ENCODE measurements at places on chromosomes 7 and 10. TPM values are rescaled to one million over a fixed set of nuclear protein-coding genes. Genes with fewer than 3 reads are reported as not detected.

GRCh38 chr10:72695496-72695895 is 3.6 kb downstream of the MCU start:
- DNase-seq, result no peak
- no peak overlapping the region for H3K27ac ChIP-seq
- no peaks in the 10 kb centered on the region for H3K27me3 ChIP-seq
- H3K36me3 ChIP-seq, result no peaks in the 10 kb centered on the region

GRCh38 chr7:134724606-134725005 is 54.8 kb upstream of the CALD1 start:
- H3K4me3 ChIP-seq, result no peak overlapping the region
- no peaks in the 10 kb centered on the region for H3K27me3 ChIP-seq
- H3K27ac ChIP-seq, result peak overlapping the region; percentile 94
- DNase-seq, result no peak
- peaks cover 42% of the 10 kb centered on the region for H3K4me1 ChIP-seq
- H3K36me3 ChIP-seq, result no peaks in the 10 kb centered on the region

Gene CFAP43
- 0.30 TPM for total RNA-seq

DNA sequence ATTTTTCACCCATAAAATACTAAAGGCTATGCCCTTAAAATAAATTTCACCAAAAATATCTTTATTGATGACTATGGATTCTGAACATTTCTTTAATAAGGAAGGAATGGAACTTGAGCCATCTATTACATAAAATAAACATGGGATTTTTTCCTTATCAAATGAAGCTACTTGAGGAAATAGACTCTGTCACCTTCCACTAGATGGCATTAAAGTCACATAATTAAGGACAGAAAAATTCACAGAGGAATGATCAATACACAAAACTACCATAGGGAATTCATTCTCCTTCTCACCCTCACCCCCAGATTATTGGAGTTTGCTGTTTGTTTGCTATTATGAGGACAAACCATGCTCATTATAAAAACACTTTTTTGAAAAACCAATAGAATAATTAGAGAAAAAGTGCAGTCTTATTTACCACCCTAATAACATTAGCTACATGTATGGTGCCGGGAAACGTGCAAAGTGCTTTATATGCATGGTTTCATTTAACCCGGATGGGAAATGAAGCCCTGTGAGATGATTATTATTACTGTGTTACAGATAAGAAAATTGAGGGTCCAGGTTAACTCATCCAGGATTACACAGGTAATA is 21.1 kb upstream of the FOXI2 start:
- H3K27me3 ChIP-seq, result no peaks in the 10 kb centered on the region
- H3K4me1 ChIP-seq, result no peaks in the 10 kb centered on the region
- no peaks in the 10 kb centered on the region for H3K36me3 ChIP-seq
- H3K4me3 ChIP-seq, result no peak overlapping the region

Gene LIPN
- not detected for total RNA-seq

Gene PNLIP
- total RNA-seq, result 2.1 TPM

Gene C10orf88
- 5.2 TPM for total RNA-seq

DNA sequence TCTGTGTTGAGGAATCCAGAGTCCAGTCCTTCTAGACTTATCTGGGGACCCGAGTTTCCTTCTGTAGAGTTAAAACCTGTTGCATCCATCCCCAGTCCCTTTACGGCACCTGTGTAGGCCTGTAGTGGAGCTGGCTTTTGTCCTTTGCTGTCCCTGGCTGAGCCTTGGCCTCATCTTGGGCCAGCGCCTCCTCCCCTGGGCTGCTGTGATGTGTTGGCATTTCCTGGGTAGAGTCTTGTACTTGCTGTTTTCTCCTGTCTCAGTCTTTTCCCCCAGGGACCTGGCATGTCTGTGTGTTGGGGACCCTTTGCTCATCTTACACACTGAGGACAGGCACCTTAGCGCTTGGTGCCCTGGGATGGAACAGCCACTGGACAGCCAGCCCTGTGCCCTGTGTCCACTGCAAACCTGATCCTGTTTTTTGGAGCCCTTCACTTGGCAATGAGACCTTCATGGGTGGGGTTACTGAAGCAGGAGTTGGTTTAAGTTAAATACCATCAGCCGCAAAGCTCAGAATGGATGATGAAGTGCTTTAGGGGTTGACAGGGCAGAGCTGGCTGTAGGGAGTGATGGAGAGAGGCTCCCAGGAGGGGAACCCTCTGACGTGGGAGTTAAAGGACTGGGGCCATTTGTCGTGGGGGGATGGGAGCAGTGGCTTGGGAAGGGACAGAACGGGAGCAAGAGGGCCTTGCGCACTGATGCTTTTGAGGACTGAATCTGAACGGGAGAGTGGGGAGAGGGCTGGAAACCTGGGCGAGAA is 50.9 kb downstream of the CUX1 start:
- peak overlapping the region; percentile 40 for H3K27ac ChIP-seq
- H3K27me3 ChIP-seq, result no peaks in the 10 kb centered on the region
- no peak for DNase-seq
- no peak overlapping the region for H3K4me3 ChIP-seq

DNA sequence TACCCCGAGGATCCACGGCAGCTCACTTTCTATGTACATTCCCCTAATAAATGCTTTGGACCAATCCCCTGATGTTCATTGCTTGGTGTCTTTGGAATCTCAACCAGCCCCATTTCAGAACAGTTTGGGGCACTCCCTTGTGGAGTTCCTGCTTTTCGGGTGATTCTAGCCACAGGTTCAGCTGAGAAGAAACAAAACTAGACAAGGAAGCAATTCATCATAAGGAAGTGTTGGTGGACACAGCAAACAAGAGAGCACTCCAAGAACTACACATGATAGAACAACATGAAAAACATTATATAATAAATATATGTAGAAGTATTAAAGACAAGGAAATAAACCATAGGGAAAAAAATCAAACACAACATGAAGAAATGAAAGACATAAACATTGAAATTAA is 6.0 kb upstream of the CCDC136 start:
- DNase-seq, result no peak
- H3K4me1 ChIP-seq, result peaks cover 11% of the 10 kb centered on the region
- H3K27ac ChIP-seq, result no peak overlapping the region

DNA sequence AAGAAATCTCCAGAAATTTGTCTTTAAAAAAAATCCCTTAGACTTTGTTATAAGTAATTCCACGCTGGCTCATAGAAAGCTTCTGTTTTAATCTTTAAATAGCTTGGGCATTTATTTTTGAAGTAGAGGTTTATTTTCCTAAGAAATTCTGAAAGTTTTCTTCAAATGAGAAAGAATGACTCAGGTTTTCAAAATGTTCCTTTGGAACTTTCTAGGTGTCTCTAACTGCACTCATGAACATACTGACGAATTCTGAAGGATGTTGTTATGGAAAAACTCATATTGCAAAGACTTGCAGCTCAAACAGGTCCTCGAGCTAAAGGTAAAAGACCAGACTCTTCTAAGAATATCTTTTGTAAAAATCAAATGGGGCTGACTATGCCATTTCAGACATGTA is 10.7 kb downstream of the DGKI start:
- no peak overlapping the region for H3K4me3 ChIP-seq
- H3K27ac ChIP-seq, result no peak overlapping the region
- DNase-seq, result no peak
- H3K36me3 ChIP-seq, result peaks cover 5% of the 10 kb centered on the region
- H3K27me3 ChIP-seq, result no peaks in the 10 kb centered on the region

Gene PRTFDC1
- total RNA-seq, result 1.5 TPM

DNA sequence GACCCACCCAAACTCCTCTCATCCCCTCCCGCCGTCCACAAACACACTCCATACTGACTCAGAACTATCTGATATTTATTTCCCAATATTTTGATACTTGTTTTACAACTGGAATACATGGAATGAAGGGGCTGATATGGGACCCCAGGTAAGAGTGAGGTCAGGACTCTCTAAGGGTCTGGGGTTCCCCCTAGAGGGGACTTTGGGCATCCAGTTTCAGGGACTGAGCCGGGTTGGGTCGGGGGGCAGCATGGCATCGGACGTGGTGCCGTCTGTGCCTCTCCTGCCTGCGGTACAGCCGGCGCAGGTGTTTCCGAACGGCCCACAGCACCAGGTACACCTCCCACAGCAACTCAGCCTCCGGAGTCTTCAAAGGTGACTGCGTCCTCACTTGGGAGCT is 7.5 kb downstream of the SPACDR start:
- no peak for DNase-seq
- no peaks in the 10 kb centered on the region for H3K36me3 ChIP-seq
- H3K4me3 ChIP-seq, result no peak overlapping the region
- H3K4me1 ChIP-seq, result no peaks in the 10 kb centered on the region
- H3K27me3 ChIP-seq, result no peaks in the 10 kb centered on the region

DNA sequence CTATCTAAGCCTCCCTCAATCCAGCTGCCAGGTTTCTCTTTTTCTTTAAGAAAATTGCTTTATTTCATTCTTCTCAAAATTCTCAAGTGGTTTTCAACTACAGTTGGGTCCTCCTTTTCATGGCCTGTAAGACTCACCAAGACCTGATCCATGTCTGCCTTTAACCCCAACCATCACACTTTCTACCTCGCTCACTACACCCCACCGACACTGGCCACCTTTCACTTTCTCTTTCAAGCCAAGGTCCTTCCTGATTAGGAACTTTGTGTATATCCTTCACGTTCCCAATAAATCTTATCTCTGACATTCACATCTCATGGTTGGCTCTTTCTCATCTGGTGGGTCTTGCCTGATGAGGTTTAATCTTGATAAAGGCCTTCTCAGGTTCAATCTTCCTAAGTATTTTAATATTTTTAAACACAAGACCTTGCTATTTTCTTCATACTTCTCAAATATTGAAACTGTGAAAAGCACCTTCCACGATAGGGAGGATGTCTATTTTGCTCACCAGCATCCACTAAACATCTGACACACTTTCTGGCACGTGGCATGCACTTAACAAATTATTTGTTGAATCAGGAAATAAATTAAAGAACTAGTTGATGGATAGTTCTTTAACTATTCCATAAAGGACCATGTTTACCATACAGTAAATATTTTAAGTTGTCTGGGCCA is 624.8 kb downstream of the GRID1 start:
- no peaks in the 10 kb centered on the region for H3K27me3 ChIP-seq
- H3K27ac ChIP-seq, result no peak overlapping the region
- no peak for DNase-seq
- H3K4me3 ChIP-seq, result no peak overlapping the region

GRCh38 chr7:140661124-140661523 is 11.6 kb upstream of the ADCK2 start:
- H3K27me3 ChIP-seq, result no peaks in the 10 kb centered on the region
- H3K4me1 ChIP-seq, result peaks cover 5% of the 10 kb centered on the region
- no peak overlapping the region for H3K4me3 ChIP-seq

- H3K36me3 ChIP-seq, result no peaks in the 10 kb centered on the region
- DNase-seq, result no peak
- no peaks in the 10 kb centered on the region for H3K4me1 ChIP-seq
- no peaks in the 10 kb centered on the region for H3K27me3 ChIP-seq
- H3K4me3 ChIP-seq, result no peak overlapping the region
These were observed 129.0 kb upstream of the ODAD2 start for GRCh38 chr10:28127881-28128280.

DNA sequence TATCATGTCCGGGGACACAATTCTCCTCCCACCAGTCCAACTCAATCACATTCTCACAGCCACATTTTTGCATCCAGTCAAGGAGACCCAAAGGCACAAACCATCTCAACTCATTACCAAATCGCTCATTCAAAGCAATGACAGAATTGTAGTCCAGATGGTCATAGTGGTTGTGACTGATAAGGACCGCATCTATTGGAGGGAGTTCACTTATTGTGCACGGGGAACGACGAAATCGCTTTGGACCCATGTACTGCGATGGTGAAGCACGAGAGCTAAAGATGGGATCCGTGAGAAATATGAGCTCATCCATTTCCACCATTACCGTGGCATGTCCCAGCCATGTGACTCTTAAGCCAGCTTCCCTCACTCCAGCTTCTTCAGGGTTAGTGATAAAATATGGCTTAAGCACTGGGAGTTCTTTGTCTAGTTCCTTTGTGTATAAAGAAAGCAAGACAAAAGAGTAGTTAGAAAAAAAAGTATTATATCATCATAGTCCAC is 29.1 kb downstream of the NAPEPLD start:
- H3K4me1 ChIP-seq, result peaks cover 5% of the 10 kb centered on the region
- H3K27ac ChIP-seq, result peak overlapping the region; percentile 41
- no peaks in the 10 kb centered on the region for H3K27me3 ChIP-seq
- no peak overlapping the region for H3K4me3 ChIP-seq
- no peaks in the 10 kb centered on the region for H3K36me3 ChIP-seq

- DNase-seq, result no peak
- H3K4me3 ChIP-seq, result no peak overlapping the region
- H3K4me1 ChIP-seq, result no peaks in the 10 kb centered on the region
- H3K36me3 ChIP-seq, result no peaks in the 10 kb centered on the region
- no peak overlapping the region for H3K27ac ChIP-seq
These were observed 44.1 kb downstream of the VTI1A start for GRCh38 chr10:112491144-112491543.

Gene ST8SIA6
- 1.9 TPM for total RNA-seq

Gene CYP17A1
- not detected for total RNA-seq

GRCh38 chr7:46871516-46871915 is 710.4 kb downstream of the TNS3 start:
- H3K27me3 ChIP-seq, result no peaks in the 10 kb centered on the region
- DNase-seq, result no peak
- no peaks in the 10 kb centered on the region for H3K4me1 ChIP-seq
- H3K36me3 ChIP-seq, result no peaks in the 10 kb centered on the region
- H3K4me3 ChIP-seq, result no peak overlapping the region
- no peak overlapping the region for H3K27ac ChIP-seq

DNA sequence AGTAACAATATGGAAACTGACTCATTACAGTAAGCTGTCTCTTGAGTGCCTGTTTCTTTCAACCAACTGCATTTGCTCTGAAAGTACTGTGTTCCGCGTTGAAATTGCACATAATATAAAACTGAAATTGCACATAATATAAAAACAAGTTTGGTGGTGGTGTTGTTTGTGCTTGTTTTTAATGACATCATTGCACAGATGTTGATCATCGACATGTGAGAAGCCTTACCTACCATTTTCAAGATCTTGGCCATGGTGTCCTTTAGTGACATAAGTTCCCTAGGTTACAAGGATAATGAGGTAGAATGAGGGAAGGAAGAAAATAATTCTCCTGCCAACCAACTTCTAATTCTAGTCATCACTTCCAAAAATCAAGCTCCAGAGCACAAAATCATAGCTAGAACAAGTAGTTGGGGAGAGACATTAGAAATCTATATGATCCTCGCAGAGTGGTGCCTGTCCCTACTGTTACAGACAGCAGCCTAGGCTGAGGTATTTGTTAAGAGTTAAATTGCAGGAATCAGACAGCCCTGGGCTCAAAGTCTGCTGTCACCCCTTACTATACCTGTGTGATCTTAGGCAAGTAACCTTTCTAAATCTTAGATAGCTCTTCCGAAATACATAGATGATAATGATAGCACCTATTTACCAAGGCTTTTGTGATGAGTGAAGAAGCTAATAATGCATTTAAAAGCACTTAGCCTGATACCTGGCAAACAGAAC is 29.3 kb downstream of the DOCK4 start:
- no peaks in the 10 kb centered on the region for H3K27me3 ChIP-seq
- no peaks in the 10 kb centered on the region for H3K36me3 ChIP-seq
- H3K27ac ChIP-seq, result no peak overlapping the region
- H3K4me3 ChIP-seq, result no peak overlapping the region
- no peaks in the 10 kb centered on the region for H3K4me1 ChIP-seq

Gene AKR1D1
- total RNA-seq, result not detected

Gene TLX1
- not detected for total RNA-seq

Gene UPP1
- 36.9 TPM for total RNA-seq
